ENCODE measurements at places on chromosomes 13 and 19. TPM values are rescaled to one million over a fixed set of nuclear protein-coding genes. Genes with fewer than 3 reads are reported as not detected.

DNA sequence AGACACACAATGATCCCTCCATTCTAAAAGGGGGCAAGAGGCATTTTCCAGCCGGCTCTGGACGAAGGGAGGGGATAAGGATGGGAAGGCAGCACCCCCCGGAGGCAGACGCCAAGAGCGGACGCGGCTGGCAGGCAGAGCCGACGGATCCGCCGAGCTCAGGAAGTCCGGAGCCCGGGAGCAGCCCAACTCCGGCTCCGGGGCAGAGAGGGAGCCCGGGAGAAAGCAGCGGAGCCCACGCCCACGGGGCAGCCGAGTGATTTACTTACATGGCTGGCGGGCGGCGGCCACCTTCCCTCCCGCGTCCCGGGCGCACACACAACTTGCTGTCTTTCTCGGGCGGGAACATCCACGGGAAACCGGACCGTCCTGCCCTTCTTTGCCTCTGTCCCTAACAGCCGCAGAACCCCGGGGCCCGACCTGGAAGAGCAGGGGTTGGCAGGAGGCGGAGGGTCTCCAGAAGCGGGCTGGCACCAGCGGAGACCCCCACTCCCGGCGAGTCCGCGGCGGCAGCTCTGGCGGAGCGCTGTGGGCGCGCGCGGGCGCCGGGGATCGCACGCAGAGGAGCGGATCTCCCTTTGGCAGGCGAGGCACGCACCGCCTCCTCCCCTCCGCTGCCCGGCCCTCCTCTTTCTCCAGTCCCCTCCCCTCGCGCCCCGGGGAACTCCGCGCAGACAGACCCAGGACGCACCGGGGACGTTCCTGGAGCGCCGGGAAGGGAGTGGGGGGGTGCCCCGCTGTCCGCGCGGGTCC is at the start of gene LHFPL6:
LHFPL6 (minus strand) TSS at position 580 of the 753 bp plus-strand sequence.
- peak; percentile 3 for DNase-seq

Gene SIGLEC5
- polyA plus RNA-seq = not detected

- no peak for DNase-seq
Measured at GRCh38 chr13:36998624-36999041, 507 bp downstream of the ALG5 start.

- DNase-seq = no peak
Measured at GRCh38 chr19:40383668-40384248, 6.2 kb downstream of the HIPK4 start.

Gene IGFL1
- polyA plus RNA-seq = not detected

GRCh38 chr19:29940971-29941585 is 961 bp upstream of the URI1 start:
- no peak for DNase-seq

DNA sequence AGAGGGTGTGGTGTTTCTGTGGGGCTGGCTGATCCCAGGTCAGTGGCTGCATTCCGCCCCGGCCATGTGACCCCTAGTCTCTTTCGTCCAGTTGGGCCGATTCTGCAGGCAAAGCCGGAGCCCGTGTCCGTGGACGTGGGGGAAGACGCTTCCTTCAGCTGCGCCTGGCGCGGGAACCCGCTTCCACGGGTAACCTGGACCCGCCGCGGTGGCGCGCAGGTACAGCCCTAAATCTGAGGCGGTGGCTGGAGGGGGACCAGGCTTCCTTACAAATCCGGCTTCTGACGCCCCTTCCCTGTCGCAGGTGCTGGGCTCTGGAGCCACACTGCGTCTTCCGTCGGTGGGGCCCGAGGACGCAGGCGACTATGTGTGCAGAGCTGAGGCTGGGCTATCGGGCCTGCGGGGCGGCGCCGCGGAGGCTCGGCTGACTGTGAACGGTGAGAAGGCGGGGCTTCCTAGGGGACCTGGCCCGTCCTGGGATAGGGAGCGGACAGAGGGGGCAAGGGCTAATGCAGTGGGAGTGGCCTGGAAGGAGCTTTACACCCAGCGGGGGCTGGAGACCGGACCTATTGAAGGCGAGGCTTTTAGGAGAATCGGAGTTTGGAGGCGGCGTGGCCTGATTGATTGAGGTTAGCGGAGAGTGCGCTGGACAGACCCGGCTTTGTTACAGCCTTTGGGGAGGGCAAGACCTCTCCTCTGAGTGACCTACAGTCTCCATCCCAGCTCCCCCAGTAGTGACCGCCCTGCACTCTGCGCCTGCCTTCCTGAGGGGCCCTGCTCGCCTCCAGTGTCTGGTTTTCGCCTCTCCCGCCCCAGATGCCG is 4.3 kb downstream of the KIRREL2 start:
- peak; percentile 89 for DNase-seq

Gene KLK2
- polyA plus RNA-seq = 0.11 TPM

GRCh38 chr13:109785892-109786450 is 412 bp downstream of the IRS2 start:
- DNase-seq = no peak

DNA sequence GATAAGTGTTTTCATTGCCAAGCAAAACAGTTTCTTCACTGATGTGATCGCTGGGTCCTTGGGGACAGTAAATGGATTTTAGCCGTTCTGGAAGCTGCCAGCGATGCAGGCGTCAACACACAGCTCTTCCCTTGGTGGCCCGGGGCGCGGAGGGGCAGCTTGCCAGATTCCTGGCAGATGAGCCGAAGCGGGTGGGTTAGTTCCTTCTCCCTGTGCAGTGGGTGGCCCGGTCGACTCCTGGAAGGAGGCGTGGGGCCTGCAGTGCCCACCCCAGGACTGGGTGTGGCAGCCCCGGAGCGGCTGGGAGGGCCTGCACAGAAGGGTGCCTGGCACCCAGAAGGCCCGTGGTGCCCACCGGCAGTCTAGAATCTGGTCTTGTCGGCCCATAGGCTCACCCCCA is 69.0 kb downstream of the KDM4B start:
- DNase-seq = no peak

Gene DCLK1
- polyA plus RNA-seq = not detected

GRCh38 chr13:24119626-24120508 is 40.7 kb upstream of the SPATA13 start:
- no peak for DNase-seq

Gene KIR3DL2
- polyA plus RNA-seq = not detected

DNA sequence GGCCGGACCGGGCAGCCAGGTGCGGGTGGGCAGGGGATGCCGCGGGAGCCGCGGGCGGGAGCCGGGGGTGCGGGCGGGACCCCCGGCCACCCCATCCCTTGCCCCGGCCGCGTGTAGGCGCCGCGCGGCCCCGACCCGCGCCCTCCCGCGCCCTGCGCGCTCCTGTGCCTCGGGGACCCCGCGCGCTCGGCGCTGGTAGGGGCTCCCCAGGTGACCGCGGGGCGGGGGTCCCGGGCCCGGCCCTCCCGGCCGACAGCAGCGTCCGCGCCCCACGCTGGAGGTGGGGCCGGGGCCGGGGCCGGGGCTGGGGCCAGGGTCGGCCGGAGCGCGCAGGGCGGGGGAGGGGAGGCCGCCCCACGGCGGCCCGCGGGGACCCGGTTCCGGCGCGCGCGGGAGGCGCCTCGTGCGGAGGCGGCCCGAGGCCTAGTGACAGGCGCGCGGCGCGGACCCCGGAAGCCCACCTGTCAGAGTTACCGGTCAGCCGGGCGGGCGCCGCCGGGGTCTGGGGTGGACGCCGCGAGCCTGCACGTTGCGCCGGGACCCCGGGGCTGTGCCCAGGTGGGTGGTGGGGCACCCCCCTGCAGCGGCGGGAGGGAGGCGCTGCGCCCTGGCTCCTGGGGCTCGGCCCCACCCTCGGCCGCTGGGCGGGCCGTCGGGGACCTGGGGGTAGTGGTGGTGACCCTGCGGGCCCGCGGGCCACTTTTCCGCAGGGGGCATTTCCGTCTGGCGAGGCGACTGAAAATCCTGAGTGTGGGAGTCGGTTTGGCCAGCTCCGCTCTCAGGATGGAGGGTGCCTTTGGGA is 518 bp downstream of the TFDP1 start:
- DNase-seq = no peak

Gene CBY2
- polyA plus RNA-seq = not detected

GRCh38 chr13:100954430-100955305 is 280.1 kb upstream of the TMTC4 start:
- no peak for DNase-seq

DNA sequence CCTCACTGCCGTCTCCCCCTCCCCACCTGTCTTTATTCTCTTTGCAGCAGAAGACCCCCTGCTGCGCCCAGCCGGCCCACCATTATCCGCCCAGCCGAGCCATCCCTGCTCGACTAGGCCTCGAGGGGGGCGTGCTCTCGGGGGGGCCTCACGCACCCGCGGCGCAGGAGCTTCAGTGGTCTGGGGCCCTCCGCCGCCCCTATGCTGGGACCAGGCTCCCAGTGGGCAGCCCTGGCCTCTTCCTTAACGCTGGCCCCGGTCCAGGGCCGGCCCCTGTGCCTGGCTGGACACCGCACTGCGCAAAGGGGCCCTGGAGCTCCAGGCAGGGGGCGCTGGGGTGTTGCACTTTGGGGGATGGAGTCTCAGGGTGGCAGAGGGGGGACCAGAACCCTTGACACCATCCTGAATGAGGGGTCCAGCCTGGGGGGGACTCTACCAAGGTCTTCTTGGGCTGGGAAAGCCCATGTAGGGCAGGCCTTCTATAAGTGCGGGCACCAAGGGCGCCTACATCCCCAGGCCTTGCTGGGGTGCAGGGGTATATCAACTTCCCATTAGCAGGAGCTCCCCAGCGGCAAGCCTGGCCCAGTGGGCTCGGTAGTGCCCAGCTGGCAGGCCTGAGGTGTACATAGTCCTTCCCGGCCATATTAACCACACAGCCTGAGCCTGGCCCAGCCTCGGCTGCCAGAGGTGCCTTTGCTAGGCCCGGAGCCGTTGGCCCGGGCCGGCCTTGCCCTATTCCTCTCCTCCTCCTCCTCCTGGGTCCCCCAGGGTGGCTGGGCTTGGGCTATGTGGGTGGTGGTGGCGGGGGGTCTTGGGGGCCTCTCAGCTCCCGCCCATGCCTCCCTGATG is 4.9 kb downstream of the TMED1 start:
- no peak for DNase-seq

DNA sequence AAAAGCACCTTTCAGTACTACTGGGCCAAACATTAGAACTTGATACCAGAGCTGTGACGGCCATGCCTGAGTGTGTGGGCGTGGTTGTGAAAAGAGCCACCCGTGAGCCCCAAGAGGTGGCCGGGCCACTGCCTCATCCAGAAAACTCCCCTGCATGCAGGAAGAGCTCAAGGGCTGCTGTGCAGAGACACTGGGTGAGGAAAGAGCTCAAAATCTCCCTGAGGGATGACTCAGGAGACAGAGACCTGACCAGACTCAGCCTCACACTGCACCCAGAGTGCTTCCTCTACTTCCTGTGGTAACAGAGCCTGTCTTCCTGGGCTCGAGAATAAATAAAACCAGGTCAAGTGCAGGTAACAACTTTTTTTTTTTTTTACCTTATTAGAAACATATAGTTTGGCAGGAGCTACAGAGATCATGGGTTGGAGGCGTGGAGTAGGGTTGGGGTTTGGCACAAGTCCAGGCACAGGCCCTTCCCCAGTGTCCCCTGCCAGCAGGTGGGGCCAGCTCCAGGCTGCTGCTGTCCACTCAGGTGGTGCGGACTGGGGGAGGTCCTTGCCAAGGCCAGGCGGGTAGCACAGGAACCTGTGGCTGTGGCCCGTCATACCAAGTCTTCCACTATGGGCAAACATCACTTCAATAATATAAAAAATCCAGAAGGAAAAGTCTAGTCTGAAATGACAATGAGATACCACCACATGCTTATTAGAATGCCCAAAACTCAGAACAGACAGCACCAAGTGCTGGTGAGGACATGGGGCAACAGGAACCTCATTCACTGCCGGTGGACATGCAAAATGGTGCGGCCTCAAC is 25.5 kb downstream of the ELL start:
- DNase-seq = peak; percentile 32

Gene ERCC5
- polyA plus RNA-seq = 12.9 TPM

Gene IRGC
- not detected for polyA plus RNA-seq

GRCh38 chr19:41936416-41936850 is 8.2 kb upstream of the ERFL start:
- no peak for DNase-seq

Measured in HepG2 (cell line).